ENCODE measurements at places on chromosomes 13 and 19.
A peak's percentile ranks its signal among the peaks of the same experiment; 100 is the strongest.

- peak; percentile 45 for DNase-seq
Observed at GRCh38 chr13:37791699-37792098, 77.9 kb downstream of the TRPC4 start.

DNA sequence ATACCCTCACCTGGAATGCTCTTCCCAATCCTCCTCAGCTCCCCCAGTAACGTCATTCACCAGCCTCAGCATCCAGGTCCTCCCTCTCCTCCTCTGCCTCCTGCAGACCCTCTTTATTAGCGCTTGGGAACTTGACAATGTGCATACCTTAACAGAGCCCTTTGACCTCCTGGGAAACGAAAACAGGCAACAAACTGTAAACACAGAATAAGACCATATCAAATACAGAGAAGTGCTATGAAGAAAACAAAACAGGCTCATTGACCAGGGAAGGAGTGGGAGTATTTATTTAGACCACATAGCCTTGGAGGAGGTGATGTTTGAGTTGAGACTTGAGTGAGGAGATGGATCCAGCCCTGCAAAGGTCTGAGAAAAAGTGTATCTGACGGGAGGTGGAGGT, 107.9 kb upstream of the SLC7A1 start:
- no peak for DNase-seq

DNA sequence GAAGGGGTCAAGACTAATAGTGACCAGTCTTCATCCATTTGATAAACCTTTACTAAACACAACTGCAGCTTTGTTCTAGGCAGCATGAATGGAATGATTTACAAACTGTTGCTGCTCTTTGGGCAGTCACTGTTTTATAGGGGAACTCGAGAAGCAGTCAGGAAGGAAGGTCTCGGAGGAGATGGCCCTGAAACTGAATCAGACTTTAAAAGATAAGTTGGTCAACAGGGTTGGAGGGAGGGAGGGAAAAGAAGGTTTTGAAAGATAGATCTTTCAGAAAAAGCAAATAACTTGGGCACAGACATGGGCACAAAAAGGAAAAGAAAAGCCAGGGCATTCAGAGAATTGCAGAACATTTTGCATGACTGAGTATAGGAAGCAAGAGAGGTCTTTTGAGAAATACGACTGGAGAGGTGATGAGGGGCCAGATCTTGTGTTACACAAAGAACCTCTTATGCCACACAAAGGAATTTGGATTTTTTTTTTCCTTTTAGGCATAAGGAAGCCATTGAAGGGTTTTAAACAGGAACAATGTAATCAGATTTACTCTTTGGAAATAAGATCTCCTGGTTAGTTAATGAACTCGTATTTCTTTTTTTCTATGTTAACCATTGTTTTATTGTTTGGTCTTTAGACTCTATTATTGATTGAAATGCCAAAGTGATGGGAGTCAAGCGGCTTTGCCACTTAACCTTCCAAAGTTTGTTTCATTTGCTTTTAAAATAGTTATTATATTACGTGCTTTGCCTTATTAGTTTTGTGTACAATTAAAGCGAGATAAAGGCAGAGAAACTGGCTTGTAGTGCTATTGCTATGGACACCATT, 37.5 kb upstream of the SACS start:
- DNase-seq: no peak

- DNase-seq: no peak
Observed at GRCh38 chr19:937259-937694, 11.4 kb downstream of the ARID3A start.

DNA sequence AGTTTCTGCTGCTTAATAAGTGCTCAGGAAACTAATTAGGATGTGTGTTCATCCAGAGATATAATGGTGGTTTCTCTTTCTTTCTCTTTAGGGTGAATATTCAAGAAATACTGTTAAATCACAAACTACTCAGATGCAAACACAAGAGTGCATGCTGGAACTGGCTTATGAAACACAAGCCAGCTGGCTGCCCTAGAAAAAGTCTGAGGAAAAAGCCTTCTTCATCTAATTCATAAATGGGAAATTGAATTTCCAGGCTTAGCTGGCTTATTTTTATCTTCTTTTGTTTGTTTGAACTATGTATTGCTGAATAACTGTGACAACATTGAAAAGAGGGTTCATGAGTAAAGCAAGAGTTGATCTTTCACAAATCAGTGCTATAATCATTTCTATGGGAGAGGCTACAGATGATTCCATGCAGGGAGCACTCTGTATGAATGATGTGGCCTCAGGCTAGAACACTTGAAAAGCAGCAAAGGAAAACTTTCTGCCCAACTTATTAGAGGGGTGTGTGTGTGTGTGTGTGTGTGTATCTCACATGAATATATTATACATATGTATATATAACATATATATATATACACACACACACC, 69.8 kb upstream of the SCEL start:
- DNase-seq: no peak

Data from HCEC 1CT (cell line).